ENCODE measurements at places on chromosomes 6 and 20.

DNA sequence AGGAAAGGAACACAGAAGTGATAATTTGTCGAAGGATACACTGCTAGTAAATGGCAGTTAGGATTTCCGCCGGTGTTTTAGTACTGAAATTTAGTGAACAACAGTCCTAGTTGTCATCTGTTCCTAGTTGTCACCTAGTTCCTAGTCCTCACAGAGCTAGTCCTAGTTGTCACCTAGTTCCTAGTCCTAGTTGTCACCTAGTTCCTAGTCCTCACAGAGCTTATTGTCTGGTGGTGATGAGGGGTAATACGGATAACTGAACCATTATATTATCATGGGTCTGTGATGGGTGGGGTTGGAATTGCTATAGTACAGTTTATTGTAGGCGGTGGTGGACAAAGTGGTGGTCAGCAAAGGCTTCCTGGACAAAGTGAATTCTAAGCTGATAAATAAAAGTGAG, 1.8 kb downstream of the SNRNP48 start:
- no peak for DNase-seq

GRCh38 chr6:24330137-24330732, 27.6 kb downstream of the DCDC2 start:
- DNase-seq = no peak

GRCh38 chr6:166441325-166442078, 58.8 kb upstream of the MPC1 start:
- no peak for DNase-seq

DNA sequence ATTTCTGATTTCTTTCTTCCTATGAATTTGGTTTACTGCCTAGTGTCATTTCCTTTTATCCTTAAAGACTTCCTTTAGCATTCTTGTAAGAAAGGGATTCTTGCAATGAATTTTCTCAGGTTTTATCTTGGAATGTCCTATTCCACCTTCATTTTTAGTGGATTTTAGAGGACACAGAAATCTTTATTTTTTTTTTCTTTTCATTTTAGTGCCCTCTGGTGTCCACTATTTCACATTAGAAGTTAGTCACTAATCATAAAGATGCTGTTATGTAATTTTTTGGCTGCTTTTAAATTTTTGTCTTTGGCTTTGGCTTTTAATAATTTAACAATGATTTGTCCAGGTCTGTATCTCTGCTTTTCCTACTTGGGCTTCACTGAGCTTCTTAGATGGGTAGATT, 28.1 kb downstream of the LMBRD1 start:
- no peak for DNase-seq
